ENCODE measurements at places on chromosomes 3 and 15. TPM values are rescaled to one million over a fixed set of nuclear protein-coding genes. Genes with fewer than 3 reads are reported as not detected.

CKMT1A gene
- 8.8 TPM for total RNA-seq

DNA sequence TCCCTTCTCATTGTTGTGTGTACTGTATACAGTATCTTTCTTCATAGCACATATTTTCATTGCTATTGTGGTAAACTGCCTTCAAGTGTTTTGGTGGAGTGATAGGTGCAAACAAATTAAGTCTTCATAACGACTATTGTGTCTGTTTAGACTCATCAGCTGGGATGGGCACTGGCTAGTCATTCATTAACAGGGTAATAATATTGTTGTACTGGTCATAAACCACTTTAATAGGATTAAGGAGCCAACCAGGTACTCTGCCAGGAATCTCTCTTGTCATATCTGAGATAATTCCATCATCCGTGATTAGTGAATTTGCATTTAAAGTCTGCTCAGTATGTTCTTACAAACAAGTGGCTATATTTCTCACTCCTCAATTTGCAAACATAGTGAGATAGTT lies 10.2 kb upstream of the TMEM45A start:
- DNase-seq: no peak

USP19 gene
- total RNA-seq: 68.0 TPM

SOX14 gene
- not detected for total RNA-seq

ANKRD63 gene
- total RNA-seq: not detected

DNA sequence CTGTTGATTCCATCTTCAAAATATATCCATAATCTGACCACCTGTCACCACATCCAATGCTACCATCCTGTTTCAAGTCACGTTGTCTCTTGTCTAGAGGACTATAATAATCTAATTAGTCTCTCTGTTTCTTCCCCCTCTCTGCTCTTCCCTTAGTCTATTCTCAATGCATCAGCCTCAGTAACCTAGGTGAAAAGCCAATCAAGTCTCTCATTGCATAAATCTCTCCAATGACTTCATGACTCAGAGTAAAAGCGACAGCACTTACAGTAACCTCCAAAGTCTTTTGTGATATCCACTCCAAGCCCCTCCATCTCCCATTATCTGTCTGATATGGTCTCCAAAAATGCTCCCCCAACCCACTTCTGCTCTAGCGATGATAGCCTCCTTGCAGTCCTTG lies 7.2 kb downstream of the UBA3 start:
- no peak for DNase-seq

- no peak for DNase-seq
Observed at GRCh38 chr15:36499412-36500389, 79.7 kb upstream of the CDIN1 start.

WWTR1 gene
- total RNA-seq: 116 TPM

- DNase-seq: no peak
Observed at GRCh38 chr15:64993290-64993689, 3.6 kb upstream of the SPG21 start.

- DNase-seq: no peak
Observed at GRCh38 chr3:152623286-152623911, 211.5 kb upstream of the P2RY1 start.

TUBGCP4 gene
- 47.3 TPM for total RNA-seq

TRH gene
- not detected for total RNA-seq

DNA sequence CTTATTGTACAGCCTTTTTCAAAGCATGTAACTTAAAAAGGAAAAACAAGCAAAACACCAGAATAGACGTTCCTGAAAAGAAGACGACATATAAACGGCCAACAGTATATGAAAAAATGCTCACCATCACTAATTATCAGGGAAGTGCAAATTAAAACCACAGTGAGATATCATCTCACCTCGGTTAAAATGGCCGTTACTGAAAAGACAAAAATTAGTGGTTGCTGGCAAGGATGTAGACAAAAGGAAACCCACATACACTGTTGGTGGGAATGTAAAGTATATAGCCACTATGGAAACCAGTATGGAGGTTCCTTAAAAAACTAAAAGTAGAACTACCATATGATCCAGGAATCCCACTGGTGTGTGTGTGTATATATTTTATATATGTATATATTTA lies 64.5 kb upstream of the MLF1 start:
- DNase-seq: no peak

SI gene
- total RNA-seq: not detected

- DNase-seq: no peak
Observed at GRCh38 chr3:187935623-187936156, 190.4 kb upstream of the BCL6 start.

DNA sequence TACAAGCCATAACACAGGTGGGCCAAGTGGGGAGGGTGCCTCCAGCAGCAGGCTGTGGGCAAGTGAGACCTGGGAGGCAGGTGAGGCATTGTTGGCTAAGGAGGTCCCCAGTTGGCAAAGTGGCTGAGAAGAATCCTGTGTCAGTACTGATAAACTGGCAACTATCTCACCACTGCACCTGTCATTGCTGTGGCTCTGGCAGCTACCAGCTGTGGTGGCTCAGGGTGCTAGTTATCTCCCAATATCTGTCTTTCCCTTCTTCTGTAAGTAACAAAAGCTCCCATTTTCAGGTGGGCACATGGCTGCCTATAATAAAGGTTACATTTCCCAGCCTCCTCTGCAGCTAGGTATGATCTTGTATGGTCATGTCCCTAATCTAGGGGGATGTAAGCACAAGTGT lies 80.6 kb upstream of the RNF7 start:
- DNase-seq: no peak

- no peak for DNase-seq
Observed at GRCh38 chr15:81190922-81191507, 5.7 kb upstream of the IL16 start.

- DNase-seq: peak; percentile 26
Observed at GRCh38 chr3:114627770-114628169, 333.9 kb downstream of the TIGIT start.

VEPH1 gene
- 5.8 TPM for total RNA-seq

DNA sequence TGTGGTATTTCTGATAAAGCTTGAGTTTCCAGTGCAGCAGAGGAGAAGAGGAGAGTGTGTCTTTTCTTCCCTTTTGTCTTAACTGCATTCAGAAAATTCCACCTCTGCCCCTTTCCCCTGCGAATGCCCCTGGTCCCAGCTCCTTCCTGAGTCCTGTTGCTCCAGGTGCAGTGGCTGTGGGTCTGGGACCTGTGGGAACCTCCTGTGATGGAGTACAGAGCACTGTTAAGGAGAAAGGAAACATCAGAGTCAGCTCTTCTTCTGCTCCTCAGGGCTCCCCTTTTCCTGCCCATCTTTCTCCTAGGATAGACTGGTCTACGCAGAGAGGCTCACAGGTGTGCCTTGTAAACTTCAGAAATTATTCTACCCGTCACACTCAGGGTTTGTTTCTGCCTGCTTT lies 165.8 kb upstream of the ROPN1 start:
- no peak for DNase-seq

DNA sequence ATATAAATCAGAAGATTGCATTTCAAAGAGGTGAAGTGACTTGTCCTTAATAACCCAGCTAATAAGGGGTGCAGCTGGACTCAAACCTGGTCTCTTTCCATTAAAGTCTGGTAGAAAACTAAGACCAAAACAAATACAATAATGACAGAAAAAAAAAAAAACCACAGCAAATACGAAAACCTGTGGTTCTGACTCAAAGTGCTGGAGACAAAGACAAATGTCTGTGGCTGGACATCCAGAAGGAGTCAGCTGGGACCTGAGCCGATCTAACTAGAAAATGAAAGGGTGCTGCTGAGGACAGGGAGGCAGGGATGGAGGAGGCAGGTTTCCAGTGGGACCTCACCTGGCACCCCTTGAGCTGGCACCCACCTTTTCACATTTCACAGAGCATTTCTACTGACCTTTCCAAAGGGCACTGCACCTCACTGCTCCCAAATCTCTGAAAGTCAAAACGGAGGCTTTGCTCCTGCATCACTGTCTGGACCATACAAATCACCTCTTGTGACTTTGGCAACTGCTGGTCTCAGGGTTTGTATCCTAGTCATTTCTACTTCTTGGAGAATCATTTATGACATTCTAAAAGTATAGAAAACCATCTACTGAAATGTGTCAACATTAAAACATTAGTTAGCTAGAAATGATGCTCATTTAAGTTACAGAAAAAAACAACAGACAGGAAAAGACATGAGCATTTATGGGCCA lies 61.7 kb downstream of the CCNL1 start:
- no peak for DNase-seq

DNA sequence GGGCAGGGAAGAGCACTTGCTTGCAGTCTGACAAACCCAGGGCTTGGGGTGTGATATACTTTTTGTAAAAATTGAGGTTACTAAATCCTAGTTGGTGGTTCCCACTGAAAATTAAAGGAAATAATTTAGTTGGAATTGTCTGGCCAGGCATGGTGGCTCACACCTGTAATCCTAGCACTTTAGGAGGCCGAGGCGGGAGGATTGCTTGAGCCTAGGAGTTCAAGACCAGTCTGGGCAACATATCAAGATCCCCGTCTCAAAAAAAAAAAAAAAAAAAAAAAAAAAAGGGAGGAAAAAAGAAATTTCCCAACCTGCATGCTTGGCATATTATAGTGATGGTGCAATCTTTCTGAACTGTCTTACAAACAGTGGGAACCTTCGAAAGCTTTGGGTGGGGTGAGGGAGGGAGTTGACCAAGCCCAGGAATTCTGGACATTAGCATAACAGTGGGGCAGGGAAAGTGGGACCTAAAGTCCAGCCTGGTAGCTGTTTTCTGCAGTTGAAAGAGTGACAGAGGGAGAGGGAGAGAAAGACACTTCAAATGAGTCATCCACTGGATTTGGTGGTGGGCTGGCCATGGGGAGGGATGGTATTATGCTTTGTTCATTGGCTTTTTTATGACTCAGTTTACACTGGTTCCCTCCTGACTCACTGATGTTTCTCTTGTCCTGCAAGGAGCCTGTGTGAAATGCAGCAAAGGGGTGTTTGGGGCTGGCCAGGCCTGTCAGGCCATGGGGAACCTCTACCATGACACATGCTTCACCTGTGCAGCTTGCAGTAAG lies 41.1 kb downstream of the LIMD1 start:
- no peak for DNase-seq

DNA sequence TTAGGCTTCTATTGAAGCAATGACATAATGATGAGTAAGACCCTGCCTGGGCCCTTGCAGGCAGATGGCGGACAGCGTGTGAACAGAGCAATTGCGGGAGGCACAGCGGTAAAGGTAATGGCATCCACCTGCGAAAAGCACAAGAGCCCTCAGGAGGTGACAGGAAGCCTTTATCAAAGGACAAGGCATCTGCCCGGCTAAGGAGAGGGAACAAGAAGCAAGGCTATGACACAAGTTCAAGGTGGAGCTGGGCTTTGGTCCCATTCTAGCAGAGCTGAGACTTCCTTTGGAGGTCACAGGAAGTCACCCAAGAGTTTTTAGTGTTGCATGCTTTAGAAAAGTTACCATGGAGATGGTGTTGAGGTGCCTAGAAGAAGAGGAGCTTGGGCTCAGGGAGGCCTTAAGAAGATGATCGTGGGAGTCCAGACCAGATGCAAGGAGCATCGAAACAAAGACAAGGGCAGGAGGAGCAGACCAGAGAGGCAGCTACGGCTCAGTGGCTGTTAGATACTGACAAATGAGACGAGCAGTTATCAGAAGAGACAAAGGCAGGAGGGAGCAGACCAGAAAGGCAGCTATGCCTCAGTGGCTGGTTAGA lies 34.5 kb downstream of the OSBPL10 start:
- no peak for DNase-seq

- no peak for DNase-seq
Observed at GRCh38 chr3:190825386-190826016, 37.0 kb downstream of the GMNC start.

CELSR3 gene
- total RNA-seq: 2.3 TPM

ULK4 gene
- total RNA-seq: 2.3 TPM

- DNase-seq: no peak
Observed at GRCh38 chr3:139979991-139980390, 45.0 kb downstream of the CLSTN2 start.

GRCh38 chr3:127780536-127781400 lies 41.5 kb downstream of the MGLL start:
- DNase-seq: no peak

DNA sequence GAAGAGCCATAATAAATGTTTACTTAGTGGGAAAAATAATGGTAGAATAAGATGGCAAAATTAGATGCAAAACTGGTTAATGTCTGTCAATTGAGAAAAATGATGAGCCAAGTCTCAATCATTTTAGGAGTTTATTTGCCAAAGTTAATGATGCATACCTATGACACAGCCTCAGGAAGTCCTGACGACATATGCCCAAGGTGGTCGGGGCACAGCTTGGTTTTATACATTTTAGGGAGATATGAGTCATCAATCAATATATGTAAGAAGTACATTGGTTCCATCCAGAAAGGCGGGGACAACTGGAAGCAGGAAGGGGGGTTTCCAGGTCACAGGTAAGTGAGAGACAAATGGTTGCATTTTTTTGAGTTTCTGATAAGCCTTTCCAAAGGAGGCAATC lies 31.5 kb downstream of the CLEC3B start:
- no peak for DNase-seq

DNA sequence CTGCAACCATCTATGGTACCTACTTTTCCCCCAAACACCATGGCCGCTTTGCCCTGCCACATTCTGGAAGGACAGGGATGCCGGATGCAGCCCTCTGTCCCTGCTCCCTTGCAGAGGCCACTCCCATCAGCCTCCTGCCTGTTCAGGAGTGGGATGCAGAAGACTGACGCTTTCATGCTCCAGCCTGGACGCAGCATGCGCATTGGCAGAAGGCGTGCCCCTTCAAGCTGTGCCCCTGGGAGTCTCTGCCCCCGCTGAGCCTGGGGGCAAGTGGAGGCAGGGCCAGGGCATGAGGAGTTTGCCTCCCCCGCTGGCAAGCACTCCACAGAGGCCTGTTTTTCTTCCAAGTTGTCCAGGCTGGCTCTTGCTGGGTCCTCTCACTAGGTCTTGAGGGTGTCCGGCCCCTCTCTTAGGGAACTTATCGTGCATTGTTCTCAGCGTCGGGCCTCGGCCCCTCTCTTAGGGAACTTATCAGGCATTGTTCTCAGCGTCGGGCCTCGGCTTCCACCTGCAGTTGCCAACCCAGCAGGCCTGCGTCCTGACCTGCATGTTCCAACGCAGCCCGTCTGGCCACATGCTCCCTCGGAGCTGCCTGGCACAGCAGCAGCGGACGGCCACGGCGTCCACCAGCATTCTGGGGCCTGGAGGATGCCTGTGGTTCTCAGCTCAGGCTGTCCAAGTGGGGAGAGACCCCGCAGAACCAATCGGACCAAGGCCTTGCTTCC lies 14.6 kb upstream of the SNRPA1 start:
- DNase-seq: peak; percentile 17

DNA sequence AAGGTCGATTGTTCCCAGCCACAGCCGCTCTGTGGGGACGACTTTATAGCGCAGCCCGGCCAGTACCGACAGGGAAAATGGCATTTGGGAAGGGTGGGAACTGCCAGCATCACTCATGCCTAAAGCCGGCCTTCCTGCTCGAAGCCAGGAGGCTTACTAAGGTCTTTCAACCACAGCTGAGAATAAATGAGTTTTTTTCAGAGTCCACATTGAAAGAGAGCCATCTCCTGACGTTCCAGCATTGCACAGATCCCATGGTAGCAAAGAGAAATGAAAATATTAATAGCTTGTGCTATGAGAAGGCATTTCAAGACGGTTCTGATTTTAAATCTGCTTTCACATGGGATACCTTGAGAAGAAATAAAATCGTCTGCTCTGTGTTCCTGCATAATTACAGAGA lies 230.2 kb upstream of the IGF1R start:
- DNase-seq: no peak

RRP9 gene
- total RNA-seq: 11.0 TPM

- DNase-seq: no peak
Observed at GRCh38 chr3:45958321-45958791, 15.1 kb downstream of the CXCR6 start.

TSPAN3 gene
- total RNA-seq: 390 TPM

GRCh38 chr15:39869858-39870515 lies 50.1 kb downstream of the GPR176 start:
- no peak for DNase-seq

All from stomach (tissue), 19 donors.